ENCODE measurements at places on chromosomes 13 and 19.
A peak's percentile ranks its signal among the peaks of the same experiment; 100 is the strongest.

DNA sequence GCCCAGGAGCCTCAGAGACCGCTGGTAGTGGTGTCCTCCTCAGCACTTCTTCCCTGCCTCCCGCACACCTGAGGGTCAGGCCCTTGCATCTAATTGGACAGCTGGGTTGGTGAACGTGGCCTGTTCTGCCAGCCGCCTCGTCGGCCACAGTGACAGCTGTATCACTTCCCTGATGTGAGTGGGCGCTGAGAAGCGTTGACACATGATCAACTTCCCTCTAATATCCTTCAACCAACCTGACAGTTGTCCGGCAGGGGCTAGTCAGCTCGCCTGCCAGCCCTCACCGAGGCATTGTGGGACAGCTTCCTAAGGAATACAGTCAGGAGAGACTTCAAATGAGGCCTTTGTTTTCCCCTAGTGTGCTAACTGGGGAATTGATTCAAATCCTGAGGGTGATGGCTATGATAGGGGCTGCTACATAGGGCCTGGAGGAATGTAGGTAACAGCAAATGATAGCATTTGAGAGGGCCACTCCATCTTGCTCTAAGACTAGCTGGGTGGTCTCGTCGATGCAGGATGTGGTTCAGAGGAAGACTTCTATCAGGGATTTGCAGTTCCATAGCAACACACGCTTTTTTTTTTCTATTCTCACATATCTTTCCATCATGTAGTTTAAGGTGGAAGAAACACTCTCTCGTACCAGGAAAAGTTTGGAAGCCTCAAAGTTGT is 230.8 kb downstream of the TSHZ3 start:
- DNase-seq = no peak
- no peaks in the 10 kb centered on the region for H3K36me3 ChIP-seq
- H3K4me1 ChIP-seq = no peaks in the 10 kb centered on the region
- no peak overlapping the region for H3K27ac ChIP-seq
- H3K27me3 ChIP-seq = no peaks in the 10 kb centered on the region
- no peak overlapping the region for H3K4me3 ChIP-seq

DNA sequence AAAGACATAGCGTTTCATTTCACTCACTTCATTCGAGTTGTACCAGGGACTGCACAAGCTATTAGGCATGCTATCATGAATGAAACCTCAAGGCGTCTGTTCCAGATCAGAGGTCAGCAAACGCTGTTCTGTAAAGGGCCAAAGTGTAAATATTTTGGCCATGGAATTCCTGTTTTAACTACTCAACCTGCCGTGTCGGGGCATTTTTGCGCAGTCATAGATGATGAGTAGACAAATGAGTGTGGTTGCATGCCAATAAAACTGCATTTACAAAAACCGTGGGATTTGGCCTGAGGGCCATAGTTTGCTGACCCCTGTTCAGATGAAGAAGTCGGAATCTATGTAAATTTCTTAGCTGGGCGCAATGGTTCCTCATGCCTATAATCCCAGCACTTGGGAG is 6.5 kb downstream of the INSR start:
- no peaks in the 10 kb centered on the region for H3K36me3 ChIP-seq
- H3K27ac ChIP-seq = peak overlapping the region; percentile 57
- no peak overlapping the region for H3K4me3 ChIP-seq

- no peaks in the 10 kb centered on the region for H3K36me3 ChIP-seq
- no peak overlapping the region for H3K4me3 ChIP-seq
- peaks cover 22% of the 10 kb centered on the region for H3K4me1 ChIP-seq
- H3K27me3 ChIP-seq = no peaks in the 10 kb centered on the region
Measured at GRCh38 chr19:58514564-58515022, 2.8 kb upstream of the SLC27A5 start.

- no peaks in the 10 kb centered on the region for H3K27me3 ChIP-seq
- no peak for DNase-seq
- H3K27ac ChIP-seq = no peak overlapping the region
- H3K36me3 ChIP-seq = no peaks in the 10 kb centered on the region
- H3K4me3 ChIP-seq = no peak overlapping the region
Measured at GRCh38 chr13:80737513-80737912, 396.6 kb upstream of the SPRY2 start.

DNA sequence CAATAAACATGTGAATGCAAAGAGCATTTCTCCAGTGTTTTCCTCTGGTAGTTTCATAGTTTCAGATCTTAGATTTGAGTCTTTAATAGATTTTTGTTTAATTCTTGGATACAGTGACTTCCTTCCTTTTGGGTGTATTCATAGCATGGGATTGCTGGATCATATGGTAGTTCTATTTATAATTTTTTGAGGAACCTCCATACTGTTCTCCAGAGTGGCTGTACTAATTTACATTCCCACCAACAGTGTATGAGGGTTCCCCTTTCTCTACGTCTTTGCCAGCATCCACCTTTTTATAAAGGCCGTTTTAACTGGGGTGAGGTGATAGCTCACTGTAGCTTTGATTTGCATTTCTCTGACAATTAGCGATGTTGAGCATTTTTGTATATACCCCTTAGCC is 9.3 kb upstream of the CALM3 start:
- H3K4me3 ChIP-seq = no peak overlapping the region
- H3K27ac ChIP-seq = no peak overlapping the region
- H3K36me3 ChIP-seq = no peaks in the 10 kb centered on the region
- H3K27me3 ChIP-seq = no peaks in the 10 kb centered on the region
- DNase-seq = no peak

DNA sequence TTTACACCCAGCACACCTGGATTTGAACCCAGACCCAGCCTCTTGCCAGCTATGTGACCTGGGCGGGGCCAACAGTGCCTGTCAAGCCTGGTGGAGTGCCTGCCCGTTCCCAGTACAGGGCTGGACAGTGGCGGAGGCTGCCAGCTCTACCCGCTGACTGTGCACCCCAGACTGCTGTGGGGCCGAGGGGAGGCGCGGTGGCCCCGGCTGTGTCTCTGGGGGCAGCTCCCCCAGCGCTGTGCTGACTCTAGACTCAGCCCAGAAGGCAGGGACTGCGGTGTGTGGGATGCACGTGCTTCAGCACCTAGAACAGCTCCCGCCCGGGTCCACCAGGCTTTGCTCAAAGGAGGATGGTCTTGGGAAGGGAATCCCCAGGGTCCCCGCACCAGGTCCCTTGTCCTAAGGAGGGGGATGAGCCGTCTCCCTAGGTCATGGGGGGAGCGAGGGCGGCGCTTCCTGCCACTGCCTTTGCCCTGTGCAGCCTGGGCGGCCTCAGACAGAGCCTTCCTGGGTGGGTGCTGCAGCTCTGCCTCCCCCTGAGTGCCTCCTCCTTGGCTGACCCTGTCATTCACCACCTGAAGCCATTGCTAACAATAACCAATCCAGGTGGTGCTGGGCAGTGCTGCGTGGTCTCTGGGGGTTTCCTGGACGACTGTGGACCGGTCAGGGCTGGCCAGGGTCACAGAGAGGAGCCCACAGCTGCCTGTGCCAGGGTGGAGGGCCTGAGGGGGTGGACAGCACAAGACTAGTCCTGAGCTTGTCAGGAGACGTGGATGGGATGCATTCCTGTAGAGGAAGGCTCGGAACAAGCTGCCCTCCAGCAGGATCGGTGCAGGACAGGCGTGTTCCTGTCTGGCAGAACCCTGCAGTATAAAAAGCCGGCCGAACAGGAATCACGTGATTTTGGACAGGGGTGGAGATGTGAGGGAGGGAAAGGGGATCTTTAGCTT is 18.6 kb downstream of the TMEM255B start:
- no peak overlapping the region for H3K27ac ChIP-seq
- H3K36me3 ChIP-seq = no peaks in the 10 kb centered on the region
- no peak overlapping the region for H3K4me3 ChIP-seq
- DNase-seq = no peak
- no peaks in the 10 kb centered on the region for H3K4me1 ChIP-seq

DNA sequence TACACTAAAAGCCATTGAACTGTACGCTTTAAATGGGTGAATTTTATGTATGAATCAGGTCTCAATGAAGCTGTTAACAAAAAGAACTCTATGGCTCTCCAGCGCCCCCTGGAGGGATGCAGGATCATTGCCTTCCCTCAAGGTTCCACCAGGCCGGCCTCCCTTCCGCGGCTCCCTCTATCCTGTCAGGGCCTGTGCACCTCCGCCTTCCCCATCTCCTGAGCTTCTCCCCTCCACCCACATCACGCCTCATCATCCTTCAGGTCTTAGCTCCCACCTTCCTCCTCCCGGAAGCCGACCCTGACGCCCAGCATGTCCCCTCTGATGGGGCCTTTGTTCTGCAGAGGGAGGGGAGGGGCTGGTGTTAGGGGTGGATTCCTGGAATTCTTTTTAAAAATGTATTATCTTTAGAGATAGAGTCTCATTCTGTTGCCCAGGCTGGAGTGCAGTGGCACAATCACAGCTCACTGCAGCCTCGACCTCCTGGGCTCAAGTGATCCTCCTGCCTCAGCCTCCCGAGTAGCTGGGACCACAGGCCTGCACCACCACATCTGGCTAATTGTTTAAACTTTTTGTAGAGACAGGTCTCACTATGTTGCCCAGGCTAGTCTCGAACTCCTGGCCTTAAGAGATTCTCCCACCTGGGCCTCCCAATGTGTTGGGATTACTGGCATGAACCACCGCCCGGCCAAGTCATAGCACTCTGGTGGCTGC is 27.7 kb downstream of the MEIS3 start:
- no peak overlapping the region for H3K4me3 ChIP-seq
- no peak overlapping the region for H3K27ac ChIP-seq
- peak; percentile 86 for DNase-seq
- no peaks in the 10 kb centered on the region for H3K4me1 ChIP-seq

DNA sequence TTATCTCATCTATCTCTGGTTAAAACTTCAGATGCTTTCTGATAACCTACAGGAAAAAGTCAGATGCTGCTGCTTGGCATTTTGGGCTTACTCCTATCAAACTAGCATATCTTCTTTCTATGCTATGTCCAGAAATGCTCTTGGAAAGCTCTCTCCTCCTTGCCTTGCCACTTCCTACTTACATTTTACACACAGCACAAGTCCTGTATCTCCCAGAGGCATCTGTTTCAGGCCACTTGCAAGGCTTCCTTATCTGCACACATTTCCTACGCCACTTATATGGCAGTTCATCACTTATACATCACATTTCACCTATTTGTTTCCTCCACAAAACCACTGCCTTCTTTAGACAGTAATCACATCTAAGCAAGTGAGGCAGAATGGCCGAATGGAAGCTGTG is 220.3 kb downstream of the DNAJC15 start:
- H3K4me3 ChIP-seq = no peak overlapping the region
- no peaks in the 10 kb centered on the region for H3K36me3 ChIP-seq
- no peak for DNase-seq
- H3K27ac ChIP-seq = no peak overlapping the region
- H3K27me3 ChIP-seq = no peaks in the 10 kb centered on the region
- no peaks in the 10 kb centered on the region for H3K4me1 ChIP-seq

- H3K27me3 ChIP-seq = no peaks in the 10 kb centered on the region
- no peak overlapping the region for H3K27ac ChIP-seq
- no peaks in the 10 kb centered on the region for H3K4me1 ChIP-seq
- H3K36me3 ChIP-seq = no peaks in the 10 kb centered on the region
- no peak overlapping the region for H3K4me3 ChIP-seq
Measured at GRCh38 chr13:37615276-37615675, 16.7 kb upstream of the POSTN start.

- no peak overlapping the region for H3K4me3 ChIP-seq
- H3K36me3 ChIP-seq = no peaks in the 10 kb centered on the region
- no peak overlapping the region for H3K27ac ChIP-seq
- H3K27me3 ChIP-seq = no peaks in the 10 kb centered on the region
- no peak for DNase-seq
Measured at GRCh38 chr13:26531742-26532141, 25.7 kb upstream of the WASF3 start.

GRCh38 chr13:42638886-42639285 is 64.9 kb downstream of the TNFSF11 start:
- H3K27me3 ChIP-seq = no peaks in the 10 kb centered on the region
- DNase-seq = no peak
- no peak overlapping the region for H3K4me3 ChIP-seq
- no peak overlapping the region for H3K27ac ChIP-seq
- H3K36me3 ChIP-seq = no peaks in the 10 kb centered on the region

DNA sequence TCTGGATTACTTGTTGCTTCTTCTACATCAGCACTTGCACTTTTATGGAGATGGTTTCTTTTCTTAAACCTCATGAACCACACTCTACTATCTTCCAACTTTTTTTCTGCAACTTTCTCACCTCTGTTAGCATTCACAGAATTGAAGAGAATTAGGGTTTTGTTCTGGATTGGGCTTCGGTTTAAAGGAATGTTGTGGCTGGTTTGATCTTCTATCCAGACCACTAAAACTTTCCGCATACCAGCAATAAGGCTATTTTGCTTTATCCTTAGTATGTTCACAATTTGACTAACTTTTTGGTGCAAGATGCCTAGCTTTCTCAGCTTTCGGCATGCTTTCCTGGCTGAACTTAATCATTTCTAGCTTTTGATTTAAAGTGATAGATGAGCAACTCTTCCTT is 666.7 kb upstream of the MIR17HG start:
- H3K27ac ChIP-seq = no peak overlapping the region
- no peak overlapping the region for H3K4me3 ChIP-seq
- no peak for DNase-seq
- H3K36me3 ChIP-seq = no peaks in the 10 kb centered on the region

DNA sequence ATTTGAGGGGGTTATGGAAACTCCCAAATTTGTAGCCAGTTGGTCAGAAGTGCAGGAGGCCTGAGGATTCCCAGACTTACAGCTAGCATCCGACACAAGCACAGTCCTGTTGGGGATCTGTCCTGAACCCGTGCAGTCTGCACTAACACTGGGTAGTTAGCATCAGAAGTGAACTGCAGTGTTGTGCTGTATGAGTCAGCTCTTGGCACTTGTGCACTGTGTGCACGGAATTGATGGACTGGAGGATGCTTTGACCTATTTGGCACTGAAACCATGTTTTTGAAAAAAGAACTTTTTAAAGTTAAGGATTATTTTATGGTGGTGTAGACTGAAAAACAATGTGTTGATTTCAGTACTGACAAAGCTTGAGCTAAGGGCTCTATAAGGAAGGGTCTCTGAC is 279.0 kb downstream of the NHLRC3 start:
- no peaks in the 10 kb centered on the region for H3K27me3 ChIP-seq
- no peaks in the 10 kb centered on the region for H3K36me3 ChIP-seq
- DNase-seq = peak; percentile 57
- H3K4me1 ChIP-seq = peaks cover 10% of the 10 kb centered on the region
- H3K4me3 ChIP-seq = no peak overlapping the region

DNA sequence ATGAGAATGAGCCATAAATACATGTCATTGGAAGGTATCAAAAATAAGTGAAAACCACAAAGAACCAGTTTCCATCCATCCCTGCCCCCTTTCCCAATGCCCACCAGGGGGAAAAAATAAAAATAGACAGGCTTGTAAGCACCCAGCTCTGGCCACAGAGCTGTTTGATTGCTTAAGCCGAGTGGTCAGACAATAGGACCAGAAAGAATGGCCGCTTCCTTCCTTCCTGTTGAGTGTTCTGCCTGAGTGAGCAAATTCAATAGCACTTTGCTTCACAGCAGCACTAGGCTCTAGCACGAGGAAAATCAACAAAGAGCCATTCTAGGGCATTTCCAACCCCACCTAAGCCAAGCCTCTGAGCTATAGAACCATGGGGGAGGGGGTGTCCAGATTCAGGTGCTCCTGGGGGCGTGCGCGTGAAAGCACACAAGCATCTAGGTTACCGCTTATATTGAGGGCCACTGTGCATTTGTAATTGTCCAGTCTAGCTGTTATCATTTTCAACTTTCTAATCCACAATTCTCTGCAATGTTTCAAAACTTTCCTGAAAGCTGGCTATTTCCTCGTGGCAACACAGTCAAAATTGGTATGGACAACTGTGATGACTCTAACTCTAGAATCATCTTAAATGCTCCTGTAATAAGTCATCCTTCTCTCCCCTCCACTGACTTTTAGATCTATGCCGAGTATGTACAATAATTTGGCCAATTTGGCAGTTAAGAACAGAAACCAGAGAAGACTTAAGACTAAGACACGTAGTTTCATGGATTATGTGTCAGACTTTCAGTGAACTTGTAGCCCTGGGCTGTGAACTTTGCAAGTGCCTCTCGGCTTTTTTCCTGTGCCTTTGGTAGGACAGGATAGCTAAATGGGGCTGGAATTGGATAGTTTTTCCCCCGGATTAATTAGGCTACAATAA is 64.3 kb downstream of the SPRY2 start:
- H3K36me3 ChIP-seq = no peaks in the 10 kb centered on the region
- H3K4me3 ChIP-seq = no peak overlapping the region
- peaks cover 4% of the 10 kb centered on the region for H3K4me1 ChIP-seq
